ENCODE measurements at places on chromosomes 7 and 10.

- no peak for DNase-seq
Observed at GRCh38 chr10:78178940-78179339, 145.3 kb downstream of the RPS24 start.

DNA sequence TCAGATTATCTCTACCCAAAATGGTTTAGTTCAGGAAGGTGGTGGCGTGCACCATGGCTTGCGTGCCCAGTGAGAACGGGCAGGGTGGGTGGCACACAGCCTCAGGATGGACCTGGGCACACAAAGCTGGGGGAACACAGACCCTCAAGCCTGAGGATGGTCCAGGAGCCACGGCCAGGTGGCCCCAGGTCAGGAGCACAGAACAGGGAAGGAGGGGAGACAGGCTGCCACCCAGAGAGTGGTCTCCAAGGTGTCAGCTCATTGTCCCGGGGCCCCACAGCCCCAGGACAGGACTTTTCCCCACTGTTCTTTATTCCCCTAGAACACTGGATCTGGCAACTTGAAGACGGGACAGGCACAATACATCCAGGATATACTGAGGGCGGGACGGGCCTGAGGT is 75.6 kb upstream of the MGMT start:
- no peak for DNase-seq

GRCh38 chr10:108561649-108562048 is 1361.7 kb downstream of the XPNPEP1 start:
- no peak for DNase-seq

GRCh38 chr7:105806592-105807447 is 69.6 kb downstream of the ATXN7L1 start:
- DNase-seq: peak; percentile 54

GRCh38 chr10:21369697-21370096 is 155.8 kb downstream of the SKIDA1 start:
- no peak for DNase-seq

- DNase-seq: no peak
Observed at GRCh38 chr10:48762064-48763042, 77.7 kb downstream of the WDFY4 start.

- DNase-seq: no peak
Observed at GRCh38 chr7:156378806-156379205, 261.8 kb upstream of the RNF32 start.

- DNase-seq: no peak
Observed at GRCh38 chr10:128529225-128529624, 403.0 kb upstream of the MKI67 start.

DNA sequence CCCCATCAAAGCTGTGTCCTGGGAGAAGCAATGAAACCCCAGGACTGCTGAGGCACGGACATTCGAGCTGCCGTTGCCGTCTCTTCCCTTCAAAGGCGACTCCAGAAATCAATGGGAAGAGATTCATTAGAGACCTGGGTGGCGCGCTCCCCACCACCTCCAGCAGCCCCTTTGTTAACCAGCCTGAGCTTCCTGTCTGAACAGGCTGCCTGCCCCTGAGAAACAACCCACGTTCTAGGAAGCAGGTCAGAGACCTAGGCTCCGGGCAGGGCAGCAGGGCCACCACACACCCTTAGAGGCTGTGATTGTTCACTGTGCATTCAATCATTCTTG is 110.9 kb upstream of the PPIF start:
- no peak for DNase-seq

GRCh38 chr7:96126382-96126781 is 195.5 kb downstream of the SLC25A13 start:
- DNase-seq: no peak

GRCh38 chr10:73888514-73888913 is 14.2 kb upstream of the CAMK2G start:
- DNase-seq: no peak

DNA sequence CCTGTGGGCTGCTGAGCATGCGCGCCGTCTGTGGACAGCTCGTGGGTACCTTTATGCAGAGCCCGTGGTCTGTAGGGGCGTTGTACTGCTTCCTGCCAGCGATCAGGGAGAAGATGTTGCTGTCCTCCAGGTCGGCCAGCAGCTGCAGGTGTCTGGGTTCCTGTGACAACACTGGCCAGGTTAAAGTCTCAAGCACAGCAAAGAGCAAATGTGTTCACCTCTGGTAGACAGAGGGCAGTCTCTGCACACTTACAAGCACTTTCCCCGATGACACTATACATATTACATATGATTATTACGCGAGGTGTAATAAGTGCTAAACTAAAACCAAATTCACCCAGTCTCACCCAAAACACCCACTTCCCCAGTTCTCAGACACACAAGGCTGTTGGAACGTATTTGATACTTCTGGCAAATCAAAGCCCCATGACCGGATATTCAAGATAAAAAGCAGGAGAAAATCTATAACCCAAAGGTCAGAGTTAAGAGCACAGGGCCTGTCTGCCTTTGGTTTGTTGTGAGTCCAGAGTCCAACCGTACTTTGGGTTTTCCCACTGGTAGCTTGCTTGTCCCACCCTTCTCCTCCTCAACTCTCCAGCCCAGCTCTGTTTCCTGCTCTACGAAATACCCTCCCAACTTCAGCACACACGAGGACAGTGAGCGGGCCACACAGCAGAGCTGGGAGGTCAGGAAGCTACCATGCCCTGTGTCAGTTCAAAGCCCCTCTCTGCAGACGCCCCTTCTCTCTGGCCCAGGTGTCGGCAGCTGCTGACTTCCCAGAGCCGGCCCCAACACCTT is 49.7 kb upstream of the DDC start:
- DNase-seq: no peak

- no peak for DNase-seq
Observed at GRCh38 chr7:42573881-42574672, 337.1 kb upstream of the GLI3 start.

- no peak for DNase-seq
Observed at GRCh38 chr7:9625953-9626352, 1192.5 kb downstream of the NXPH1 start.

- no peak for DNase-seq
Observed at GRCh38 chr10:86179961-86180360, 186.6 kb downstream of the GRID1 start.

DNA sequence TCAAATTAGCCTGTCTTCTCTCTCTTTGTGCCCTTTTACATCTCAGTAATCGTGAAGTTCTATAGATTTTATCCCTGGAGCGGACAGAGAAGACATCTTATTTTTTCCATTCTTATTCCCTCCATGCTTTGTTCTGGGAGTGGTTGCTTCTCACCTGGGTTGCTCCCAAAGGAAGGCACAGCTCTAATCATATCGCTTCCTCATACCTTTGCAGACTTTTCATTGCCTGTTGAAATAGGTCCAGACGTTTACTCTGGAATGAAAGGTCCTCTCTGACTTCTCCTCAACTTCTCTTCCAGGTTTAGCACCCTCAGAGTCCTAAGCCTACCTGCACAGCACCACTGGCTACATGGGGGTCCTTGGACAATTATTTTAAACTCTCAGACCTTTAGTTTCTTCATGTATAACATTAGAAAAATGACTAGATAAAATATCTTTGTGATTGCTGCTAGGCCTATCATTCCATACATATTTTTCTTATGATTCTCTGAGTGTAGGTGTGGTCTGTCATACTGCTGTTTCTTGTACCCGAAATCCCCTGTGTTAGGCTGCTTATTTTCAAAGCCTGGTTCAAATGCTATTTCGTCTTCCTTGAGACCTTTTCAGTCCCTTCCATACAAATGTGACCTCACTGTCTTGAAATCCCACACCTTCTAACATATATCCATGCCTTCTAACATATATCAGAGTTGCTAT is 418.1 kb downstream of the GFRA1 start:
- no peak for DNase-seq

- DNase-seq: no peak
Observed at GRCh38 chr7:86961686-86962085, 97.8 kb downstream of the ELAPOR2 start.

DNA sequence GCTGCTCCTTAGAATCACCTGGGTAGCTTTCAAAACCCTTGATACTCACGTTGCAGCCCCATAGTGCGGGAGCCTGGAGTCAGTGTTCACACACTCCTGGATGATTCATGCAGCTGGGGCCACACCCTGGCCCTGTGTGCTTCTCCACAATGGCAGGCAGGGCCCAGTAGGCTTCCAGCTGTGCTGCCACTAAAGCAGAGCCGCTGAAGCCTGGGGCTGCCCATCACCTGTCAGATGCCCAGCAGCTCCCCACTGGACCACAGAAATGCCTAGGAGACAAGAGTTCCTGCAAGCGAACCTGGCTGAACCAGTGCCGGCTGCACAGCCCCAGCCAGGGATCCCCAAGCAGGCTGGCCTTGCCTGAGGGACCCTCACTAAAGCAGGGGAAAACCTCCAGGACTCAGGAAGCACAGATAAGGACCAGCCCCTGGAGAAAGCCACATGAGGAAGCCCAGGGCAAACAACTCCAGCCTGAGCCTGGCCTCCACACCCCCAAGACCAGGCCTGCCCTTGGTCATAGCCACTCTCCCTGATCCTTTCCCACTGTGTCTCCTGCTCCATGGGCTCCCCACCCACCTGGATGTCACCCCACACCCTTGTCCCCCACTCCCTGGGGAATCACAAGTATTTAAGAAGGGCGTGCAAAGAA is 111.9 kb downstream of the GRID1 start:
- DNase-seq: no peak

DNA sequence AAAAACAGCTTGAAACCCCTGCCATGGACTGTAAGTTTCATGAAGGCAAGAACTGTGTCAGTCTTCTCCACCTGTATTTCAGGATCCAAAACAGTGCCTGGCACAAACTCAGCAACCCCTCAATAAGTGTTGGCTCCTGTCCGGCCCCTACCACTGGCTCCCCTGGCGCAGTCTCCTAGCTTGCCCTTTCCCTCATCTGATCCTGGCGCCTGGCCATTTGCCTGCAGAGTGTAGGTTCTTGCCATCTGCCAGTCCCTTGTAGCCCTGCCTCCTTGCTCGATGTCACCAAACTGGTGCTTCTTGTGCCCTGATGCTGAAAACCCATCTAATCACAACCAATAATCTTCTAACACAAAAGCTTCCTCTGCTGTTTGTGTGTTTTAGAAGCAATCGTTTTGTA is 60.4 kb downstream of the LGI1 start:
- DNase-seq: no peak

- DNase-seq: no peak
Observed at GRCh38 chr7:147990942-147991341, 599.6 kb upstream of the C7orf33 start.

DNA sequence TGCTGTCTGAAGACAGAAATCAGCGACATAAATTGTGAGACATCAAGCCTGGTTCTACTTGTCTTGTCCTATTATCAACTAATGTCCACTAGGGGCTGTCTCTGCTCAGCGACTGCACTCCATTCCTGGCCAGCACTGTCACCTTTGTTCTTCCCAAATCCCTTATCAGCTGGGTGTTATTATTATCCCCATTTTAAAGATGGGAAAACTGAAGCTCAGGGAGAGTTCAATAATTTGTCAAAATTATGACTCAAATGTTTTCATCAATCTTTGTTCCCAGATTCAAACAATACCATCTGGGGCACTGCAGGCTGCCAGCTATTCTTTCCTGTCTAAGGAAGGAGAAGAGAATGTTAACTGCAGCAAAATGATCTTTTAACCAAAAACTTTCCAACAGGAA is 431.6 kb upstream of the NFE2L3 start:
- DNase-seq: no peak

DNA sequence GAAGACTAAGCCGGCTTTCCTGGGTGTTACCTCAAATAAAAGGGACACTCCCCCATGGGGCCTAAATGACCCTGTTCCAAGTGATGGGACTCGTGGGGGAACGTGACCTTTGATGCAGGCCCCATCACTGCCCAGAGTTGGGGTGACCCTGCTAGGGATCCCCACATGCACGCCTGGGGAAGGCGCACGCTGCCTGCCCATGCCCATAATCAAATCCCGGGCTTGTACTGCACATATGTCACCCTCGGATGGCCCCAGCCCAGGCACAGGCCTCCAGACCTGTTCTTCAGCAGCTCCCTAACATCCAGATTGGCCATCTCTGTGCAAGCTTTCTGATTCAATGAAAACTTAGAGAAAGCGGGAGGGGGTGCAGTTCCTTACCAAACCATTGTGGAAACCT is 14.7 kb downstream of the EBF3 start:
- DNase-seq: no peak

DNA sequence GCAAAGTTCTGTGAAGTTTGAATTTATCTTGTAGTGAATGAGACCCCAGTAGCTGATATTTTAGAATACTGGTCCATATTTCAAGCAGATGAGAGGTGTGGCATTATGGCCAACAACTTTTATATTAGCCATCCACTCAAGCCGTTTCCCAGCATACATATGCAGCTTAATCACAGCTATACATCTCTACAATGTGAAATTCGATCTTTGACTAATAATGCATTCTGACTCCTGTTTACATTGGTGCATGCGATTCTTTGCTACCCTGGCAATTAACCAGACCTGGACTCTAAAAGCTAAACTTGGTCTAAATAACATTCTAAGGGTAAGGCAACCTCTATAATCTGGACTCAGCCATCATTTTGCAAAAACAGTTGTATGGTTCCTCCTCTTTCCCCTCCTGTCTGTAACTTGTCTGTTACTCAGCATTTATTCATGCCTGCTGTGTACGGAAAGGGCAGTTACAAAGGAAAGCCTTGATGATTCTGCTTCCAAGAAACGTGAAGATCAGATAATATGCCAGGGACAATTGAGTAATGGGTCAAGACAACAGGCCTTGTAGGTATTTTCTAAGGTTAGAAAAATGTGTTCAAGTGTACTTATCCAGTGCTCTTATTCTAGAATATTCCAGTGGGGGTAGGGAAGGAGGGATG is 50.6 kb downstream of the PNLIPRP2 start:
- no peak for DNase-seq

DNA sequence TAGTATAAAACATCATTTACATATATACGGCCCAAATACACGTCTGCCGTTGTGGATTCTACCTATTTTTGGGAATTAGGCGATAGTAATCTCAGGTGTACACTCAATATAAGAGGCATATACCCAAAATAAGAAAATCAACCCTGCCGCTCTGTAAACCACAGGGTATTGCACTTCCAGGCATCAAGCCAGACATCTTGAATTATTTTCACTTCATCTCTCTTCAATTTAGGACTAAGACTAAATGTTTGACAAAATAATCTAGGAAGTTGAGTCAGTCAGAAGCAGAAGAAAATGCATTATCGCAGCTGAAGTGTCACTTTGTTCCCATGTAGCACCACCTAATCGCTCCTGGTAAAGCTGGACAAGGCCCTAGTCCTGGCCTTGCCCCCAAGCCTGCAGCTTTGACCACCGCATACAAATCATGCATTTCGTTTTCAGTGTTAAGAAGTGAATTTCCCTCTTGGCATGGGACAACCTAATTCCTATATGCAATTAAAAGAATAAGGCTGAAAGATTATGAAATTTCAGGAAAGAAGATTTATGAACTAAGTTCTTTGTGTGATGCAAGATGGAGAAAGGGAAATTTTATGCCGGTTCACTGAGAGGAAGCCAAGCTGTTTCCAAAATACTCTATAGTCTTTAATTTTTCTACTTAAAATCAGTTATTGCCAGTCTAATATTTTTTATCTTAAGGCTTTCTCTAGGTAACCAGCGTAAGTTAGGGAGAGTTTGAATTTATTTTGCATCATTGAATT is 26.0 kb downstream of the CABCOCO1 start:
- no peak for DNase-seq

DNA sequence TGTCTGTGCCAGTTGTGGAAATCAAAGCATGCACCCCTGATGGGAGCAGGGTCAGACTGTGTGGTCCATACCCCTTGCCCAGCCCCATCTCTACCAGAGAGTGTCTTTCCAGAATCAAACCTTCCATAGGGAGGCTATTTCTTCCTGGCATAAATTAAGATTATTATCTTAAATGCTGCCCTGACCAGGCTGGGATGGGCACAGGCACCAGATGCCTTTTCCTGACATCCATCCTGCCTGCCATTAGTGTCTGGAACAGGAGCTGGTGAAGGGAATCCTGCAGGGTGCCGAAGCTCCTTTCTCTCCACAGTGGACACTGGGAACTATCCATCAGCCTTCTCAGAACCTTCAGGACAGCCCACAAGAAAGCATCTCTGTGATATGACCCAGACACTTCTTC is 296.3 kb downstream of the GRID1 start:
- no peak for DNase-seq
